ENCODE measurements at places on chromosomes 2 and 18.
A peak's percentile ranks its signal among the peaks of the same experiment; 100 is the strongest.

DNA sequence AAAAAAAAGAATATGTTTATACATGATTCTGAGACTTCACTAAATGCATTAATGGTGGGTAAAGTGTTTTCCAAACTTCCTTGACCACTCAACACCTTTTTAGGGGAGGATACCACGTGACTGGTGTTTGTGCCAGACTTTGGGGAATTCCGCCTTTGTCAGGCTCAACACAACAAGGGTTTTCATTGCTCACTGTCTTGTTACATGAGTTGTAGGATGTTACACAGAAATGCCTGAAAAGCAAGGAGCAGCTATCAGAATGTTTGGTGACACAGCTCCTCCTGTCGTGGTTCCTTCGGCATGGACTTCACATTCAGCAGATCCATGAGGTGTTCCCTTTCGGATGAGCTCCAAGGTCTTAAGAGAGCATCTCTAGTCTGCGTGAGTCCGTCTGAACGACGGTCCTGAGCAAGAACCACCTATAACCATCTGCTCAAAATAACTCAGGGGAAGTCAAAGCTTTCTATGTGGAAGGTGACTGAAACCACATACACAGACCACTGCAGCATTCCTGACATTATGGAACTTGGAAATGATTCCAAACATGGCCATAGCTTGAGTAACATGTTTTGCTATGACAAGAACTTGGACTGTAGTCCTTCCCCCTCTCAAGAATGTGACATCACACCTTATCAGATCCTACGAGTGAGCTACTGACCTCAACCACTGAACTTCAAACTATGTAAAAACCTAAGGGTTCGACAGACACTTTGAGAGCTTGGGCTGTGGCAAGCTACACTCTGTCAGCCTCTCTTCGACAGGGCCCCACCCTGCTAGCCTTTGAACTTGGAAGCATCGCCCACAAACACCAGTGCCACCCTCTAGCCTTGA is 57.5 kb downstream of the MCFD2 start:
- DNase-seq: no peak

GRCh38 chr18:3791238-3791637 is 341.3 kb downstream of the TGIF1 start:
- DNase-seq: no peak

DNA sequence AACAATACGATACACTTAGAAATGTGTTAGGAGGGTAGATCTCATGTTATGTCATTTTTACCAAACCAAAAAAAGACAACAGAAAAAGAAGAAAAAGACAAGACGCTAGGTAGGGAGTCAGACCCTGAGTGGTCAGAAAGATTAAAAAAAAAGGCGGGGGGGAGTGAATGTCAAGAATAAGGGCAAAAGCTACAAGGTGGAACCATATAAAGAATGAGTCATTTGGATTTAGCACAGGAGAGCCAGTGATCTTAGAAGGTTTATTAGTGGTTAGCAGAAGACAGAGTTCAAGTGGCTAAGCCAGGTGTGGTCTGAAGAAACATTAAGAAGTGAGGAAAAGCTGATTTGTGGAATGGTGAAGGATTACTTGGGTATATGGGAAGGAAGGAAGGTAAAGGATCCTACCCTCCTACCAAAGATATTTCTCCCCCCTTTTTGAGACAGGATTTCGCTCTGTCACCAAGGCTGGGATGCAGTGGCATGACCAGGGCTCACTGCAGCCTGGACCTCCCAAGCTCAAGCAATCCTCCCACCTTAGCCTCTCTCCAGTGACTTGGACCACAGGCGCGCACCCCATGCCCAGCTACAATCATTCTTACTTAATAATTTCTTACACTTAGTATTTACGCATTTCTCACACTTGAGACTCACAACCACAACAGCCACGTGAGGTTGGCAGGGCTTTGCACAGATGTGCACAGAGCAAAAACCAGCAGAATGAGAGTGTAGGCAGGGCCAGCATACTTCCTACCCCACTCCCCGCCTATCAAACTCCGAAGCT is 2.6 kb downstream of the DSC2 start:
- DNase-seq: no peak

DNA sequence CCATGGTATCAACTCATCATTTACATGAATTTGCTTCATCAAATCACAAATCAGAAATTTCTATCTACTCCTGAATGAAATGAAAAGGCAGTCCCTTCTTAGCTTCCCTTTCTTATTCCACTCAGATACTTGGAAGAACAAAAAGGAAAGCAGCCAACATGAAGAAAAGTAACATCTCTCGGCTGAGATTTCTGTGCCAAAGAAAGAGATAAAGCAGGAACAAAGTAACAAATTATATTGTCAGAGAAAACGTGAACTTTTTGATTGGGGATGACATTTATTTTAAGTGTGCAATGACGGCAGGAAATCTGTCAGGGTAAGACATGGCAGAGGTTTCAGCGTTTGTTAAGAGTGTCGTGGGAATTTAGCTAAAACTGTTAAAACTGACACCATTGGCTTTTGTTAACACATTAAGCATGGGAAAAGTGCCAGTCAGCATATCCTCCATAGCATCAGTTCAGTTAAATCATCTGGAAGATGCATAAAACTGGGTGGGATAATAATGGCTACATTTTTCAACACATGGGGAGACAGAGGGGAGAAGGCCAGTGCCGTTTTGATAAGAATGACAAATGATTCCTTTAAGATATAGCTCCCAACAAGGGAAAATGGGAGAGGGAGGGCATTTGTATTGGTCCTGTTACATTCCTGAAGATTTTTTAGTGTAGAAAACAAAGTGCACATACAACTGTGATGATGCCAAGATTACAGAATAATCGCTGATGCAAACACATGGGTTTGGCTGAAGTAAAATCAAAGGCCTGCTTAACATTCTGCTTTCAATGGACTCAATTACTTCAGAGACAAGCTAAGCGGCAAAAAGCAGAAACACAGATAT is 211.6 kb downstream of the ZNF521 start:
- DNase-seq: no peak

DNA sequence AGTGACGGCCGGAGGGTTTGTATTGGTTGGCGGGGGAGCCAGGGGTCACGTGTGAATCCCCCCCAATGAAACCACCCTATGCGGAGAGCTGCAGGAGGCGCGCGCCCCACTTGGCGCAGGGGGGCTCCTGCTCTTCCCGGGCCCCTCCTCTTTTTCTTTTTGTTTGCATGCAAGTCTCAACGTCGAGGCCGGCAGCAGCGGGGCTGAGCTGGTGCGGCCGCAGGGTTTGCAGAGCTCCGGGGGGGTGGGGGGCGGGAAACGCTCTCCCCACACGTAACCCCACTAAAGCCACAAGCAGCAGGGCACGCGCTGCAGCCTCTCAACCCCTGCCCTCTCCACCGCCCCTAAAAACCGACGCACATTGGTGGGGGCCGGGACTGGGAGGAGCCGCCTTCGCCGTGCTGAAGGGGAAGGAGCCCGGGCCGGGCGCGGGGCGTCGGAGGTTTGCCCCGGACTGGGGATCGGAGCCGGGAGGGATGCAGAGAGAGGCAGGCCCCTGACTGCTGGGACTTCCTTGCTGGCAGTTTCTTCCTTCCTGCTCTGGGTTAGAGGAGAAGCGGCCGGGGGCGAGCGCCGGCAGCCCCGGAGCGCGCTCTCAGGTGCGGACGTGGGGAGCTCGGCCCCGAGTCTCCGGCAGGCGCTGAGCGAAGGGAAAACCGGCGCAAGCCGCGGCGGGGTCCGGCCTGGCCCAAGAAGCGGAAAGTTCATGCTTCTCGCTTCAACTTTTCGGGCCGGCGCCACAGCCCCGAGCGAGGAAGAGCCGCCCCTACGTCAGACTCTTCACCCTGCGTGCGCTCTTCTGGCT is 864 bp downstream of the LBH start:
- DNase-seq: peak; percentile 65

- peak; percentile 81 for DNase-seq
These were observed 40.2 kb upstream of the ITM2C start for GRCh38 chr2:230824406-230824978.

DNA sequence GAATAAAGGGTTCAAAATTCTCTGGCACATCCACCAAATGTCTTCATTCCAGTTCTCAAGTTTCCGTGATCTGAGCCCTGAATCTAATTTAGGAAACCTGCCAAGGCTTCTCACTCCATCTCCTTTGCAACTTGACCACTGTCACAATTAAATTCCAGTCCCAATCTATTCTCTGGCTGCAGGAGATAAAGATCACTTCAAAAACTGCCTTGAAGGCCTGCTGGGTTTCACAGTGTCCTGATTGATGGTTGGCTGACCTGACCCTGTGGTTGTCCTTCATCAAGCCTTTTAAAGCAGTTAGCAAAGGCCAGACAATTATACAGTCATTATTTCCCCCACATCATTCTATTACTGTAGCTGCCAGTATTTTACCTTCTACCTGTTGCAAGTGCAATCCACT is 60.3 kb upstream of the DNAJC10 start:
- DNase-seq: no peak

GRCh38 chr2:73174941-73175662 is 27.3 kb upstream of the NOTO start:
- no peak for DNase-seq

DNA sequence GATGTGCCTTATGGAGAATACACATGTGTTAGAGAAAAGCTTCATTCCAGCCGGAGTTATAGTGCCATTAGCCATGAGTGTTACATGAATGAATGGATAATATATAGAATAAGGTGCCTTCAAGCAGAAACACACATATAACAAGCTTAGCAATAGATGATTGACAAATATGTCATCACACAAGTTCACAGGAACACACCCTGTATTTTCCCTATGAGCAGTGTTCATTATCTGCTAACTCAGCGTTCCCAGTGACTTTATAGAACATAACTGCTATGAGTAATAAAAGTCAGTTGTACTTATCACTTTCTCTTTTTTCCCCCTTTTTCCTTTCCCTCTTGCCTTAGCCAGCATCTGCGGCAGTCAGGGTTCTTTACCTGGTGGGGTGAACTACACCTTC is 65.1 kb downstream of the TIMM21 start:
- DNase-seq: no peak

DNA sequence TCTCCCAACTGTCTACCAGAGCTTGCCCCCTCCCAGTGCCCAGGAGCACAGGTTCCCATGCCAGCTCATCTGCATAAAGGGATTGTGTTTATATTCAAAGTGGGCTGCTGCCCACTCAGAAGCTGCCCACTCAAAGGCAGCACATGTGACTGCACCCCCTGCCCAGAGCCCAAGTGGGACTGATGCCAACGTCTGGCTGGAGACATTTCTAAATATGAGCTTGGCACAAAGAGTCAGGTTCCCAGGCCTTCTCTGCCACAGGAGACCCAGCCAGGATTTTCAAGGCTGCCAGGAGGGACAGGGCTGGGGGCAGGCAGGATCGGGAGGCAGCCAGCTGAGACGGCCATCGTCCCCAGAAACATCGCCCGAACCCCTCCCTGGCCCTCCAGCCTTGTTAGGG is 67.1 kb downstream of the ZBTB7C start:
- peak; percentile 8 for DNase-seq
